ENCODE measurements at places on chromosomes 13 and 19.

DNA sequence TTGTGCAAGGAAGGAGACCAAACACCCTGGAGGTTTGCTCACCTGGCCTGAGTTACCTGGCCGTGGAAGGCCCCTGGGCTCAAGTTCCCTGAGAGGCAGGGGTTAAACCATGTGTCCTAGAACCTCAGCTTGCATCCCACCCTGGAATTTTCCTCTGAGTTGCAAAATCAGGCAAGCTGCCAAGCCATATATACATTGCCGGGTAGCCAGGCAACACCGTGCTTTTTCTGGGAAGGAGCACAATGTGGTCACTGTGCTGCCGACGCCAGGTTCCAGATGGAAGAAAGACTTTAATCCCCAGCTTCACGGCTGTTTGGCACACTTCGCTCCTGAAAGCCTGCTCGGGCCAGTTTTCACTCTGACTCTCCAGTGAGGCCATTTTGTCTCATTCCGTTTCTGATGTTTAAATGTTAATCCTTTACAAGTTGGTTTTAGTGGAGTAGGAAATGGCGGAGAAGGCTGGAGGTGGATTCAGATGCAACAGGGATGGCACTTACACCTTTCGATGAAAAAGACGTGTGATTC is 60.1 kb upstream of the PEG3 start:
- DNase-seq: no peak

DNA sequence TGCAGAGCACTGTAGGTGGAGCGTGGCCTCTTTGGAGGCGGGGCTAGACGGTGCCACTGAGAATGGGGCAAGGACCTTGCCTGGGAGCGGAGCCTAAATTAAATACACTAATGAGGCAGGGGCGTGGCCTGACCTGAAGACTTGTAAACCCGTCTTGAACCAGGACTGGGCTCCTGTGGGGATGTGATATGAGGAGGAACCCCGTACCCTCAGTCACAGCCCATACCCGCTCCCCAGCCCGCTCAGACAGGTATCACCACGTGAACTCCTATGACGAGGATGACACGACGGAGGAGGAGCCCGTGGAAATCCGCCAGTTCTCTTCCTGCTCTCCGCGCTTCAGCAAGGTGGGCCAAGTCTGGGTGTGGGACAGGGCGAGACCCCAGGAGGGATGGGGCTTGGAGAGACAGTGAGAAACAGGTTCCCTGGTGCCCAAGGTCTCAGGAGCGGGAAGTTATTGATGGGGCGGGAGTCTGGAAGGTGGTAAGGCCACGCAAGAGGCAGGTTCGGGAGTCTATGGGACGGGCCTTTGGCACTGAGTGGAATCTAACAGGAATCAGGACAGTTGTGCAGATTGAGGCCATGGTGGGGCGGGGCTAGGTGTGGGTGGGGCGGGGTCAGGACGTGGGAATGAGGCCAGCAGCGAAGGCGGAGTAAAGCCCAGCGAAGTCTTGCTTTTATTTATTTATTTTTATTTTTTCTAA is 14.7 kb downstream of the DNASE2 start:
- no peak for DNase-seq

- no peak for DNase-seq
These were observed 14.5 kb upstream of the ICAM3 start for GRCh38 chr19:10353793-10354391.

DNA sequence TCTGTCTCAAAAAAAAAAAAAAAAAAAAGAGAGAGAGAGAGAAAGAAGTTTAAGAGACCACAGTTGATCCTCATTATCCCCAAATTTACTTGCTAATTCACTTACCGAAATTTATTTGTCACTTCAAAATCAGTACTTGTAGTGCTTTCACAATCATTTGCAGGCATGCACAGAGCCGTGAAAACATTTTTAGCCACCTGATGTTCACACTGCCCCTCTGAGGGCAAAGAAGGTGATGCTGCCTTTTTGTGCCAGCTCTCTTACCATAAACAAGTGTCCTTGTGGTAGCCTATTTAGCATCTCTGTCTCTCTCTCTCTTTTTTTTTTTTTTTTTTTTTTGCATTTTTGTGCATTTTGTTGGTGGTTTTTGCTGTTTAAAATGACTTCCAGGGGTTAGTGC is 24.1 kb upstream of the CASP14 start:
- DNase-seq: no peak

DNA sequence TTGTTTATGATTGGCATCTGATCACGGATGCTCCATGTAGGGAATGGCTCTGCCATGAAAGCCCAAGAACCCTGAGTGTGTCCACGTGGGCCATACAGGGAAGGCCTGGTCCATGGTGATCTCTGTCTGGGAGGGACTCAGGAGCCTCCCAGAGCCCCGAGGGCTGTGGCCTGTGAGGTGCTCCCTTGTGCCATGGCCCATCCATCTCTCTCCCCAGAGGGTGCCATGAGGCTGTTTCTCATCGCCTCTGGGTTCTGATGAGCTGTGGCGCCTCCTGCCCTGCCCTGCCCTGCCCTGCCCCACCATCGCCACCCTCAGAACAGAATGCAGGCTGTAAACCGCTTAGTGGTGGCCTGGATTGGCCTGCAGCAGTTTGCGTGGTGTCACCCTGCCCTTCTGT is 83.1 kb downstream of the ATP11A start:
- no peak for DNase-seq

DNA sequence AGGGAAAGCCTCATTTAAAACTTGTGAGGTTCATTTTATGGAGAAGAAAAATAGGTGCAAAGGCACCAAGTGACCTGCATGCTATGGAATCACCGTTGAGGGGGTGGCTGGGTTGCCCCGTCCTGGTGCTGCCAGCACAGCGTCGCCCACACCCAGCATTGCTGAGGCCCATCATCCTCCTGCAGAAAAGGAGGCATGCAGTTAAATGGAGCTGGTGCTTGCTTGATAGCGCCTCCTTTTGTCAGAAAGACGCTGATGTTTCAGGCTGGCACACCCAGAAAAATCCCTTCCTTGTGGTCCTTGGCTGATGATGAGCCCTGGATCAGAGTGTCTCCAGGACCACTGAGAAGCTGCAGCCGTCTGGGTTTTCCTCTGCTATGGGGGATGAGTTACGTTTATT is 36.9 kb downstream of the DHRS12 start:
- DNase-seq: no peak

- DNase-seq: no peak
These were observed 121.2 kb downstream of the B3GLCT start for GRCh38 chr13:31320946-31321345.

All from activated T-helper 1 cell treated with anti-CD3 and anti-CD28 coated beads, Interleukin-2, amount 50 U/mL, for 16 hours (primary cell).